ENCODE measurements at places on chromosomes 7 and 10. TPM values are rescaled to one million over a fixed set of nuclear protein-coding genes. Genes with fewer than 3 reads are reported as not detected.

DNA sequence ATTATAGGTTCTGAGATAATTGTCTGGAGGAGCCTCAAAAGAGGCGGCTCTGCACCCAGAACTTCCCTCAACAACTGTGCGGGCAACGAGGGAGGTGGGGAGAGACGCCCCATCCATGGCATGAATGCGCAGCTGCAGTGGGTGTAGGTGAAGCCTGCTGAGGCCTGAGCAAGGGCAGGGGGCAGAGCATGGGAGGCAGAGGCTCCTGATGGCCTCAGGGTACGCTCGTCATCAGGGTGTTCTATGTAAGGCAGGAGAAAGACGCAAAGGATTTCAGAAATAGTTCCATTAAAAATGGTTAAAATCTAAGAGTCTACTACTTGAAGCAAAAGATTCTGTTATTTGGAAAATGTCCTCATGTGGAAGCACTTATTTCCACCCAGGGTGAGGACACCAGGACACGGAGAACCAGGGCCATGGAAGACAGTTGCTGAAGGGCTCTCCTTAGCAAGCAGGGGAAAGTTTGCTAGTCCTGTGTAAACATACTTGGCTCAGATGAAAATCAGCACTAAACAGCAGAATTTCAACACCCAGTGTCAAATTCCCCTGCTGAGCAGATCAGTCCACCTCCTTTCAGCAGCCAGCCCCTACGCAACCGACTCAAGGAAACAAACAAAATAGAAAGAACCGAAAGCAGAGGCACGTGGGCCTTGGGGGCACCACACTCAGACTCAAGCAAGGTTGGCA is 18.9 kb downstream of the INSIG1 start:
- DNase-seq, result no peak
- no peaks in the 10 kb centered on the region for H3K4me1 ChIP-seq
- no peak overlapping the region for H3K27ac ChIP-seq
- H3K27me3 ChIP-seq, result no peaks in the 10 kb centered on the region

DNA sequence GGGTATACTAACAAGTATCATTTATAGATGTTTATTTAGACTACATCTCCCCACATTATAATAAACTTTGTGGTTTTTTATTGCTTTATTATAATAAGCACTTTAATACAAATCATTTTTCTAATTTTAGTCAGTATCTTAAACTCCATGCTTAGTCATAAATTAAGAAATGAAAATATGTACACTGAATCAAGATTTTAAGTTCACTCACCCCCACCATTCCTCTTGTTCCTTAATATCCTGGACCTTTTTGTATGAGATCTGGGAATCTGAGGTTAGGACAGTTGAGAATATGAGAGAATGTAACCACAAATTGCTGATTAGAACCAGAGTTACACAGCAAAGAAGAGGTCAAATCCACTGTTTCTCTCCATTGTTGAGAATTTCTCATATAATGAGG is 93.6 kb upstream of the WNT16 start:
- H3K4me3 ChIP-seq, result no peak overlapping the region
- H3K27me3 ChIP-seq, result no peaks in the 10 kb centered on the region
- H3K36me3 ChIP-seq, result peaks cover 3% of the 10 kb centered on the region
- H3K4me1 ChIP-seq, result no peaks in the 10 kb centered on the region
- DNase-seq, result peak; percentile 12

DNA sequence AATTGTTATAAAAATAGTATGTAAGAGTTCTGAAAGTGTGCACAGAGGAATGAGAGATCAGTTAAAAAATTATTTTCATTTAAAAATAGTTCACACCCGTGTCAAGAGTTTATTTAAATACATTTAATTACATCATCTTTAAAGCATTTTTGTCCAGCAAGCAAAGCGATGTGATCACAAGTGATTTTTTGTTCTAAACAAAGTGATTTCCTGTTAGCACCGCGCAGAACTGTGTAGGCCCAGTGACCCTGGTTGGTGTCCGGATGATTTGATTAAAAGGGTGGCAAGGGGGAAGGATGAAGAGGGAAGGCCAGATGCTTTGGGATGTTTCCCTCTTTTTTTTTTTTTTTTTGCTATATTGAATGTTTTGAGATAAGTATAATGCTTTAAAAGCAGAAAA is 227.8 kb upstream of the PITRM1 start:
- peak; percentile 59 for DNase-seq
- H3K4me1 ChIP-seq, result peaks cover 10% of the 10 kb centered on the region
- H3K27ac ChIP-seq, result no peak overlapping the region
- H3K36me3 ChIP-seq, result no peaks in the 10 kb centered on the region

- H3K36me3 ChIP-seq, result peaks cover 7% of the 10 kb centered on the region
- DNase-seq, result no peak
- H3K4me3 ChIP-seq, result no peak overlapping the region
- no peak overlapping the region for H3K27ac ChIP-seq
- no peaks in the 10 kb centered on the region for H3K27me3 ChIP-seq
These were observed 14.5 kb downstream of the EGFR start for GRCh38 chr7:55033236-55033846.

- H3K27me3 ChIP-seq, result no peaks in the 10 kb centered on the region
- H3K4me3 ChIP-seq, result no peak overlapping the region
- H3K36me3 ChIP-seq, result no peaks in the 10 kb centered on the region
- H3K27ac ChIP-seq, result no peak overlapping the region
- peaks cover 4% of the 10 kb centered on the region for H3K4me1 ChIP-seq
- DNase-seq, result no peak
These were observed 19.0 kb upstream of the SLC16A12 start for GRCh38 chr10:89554433-89554832.

DNA sequence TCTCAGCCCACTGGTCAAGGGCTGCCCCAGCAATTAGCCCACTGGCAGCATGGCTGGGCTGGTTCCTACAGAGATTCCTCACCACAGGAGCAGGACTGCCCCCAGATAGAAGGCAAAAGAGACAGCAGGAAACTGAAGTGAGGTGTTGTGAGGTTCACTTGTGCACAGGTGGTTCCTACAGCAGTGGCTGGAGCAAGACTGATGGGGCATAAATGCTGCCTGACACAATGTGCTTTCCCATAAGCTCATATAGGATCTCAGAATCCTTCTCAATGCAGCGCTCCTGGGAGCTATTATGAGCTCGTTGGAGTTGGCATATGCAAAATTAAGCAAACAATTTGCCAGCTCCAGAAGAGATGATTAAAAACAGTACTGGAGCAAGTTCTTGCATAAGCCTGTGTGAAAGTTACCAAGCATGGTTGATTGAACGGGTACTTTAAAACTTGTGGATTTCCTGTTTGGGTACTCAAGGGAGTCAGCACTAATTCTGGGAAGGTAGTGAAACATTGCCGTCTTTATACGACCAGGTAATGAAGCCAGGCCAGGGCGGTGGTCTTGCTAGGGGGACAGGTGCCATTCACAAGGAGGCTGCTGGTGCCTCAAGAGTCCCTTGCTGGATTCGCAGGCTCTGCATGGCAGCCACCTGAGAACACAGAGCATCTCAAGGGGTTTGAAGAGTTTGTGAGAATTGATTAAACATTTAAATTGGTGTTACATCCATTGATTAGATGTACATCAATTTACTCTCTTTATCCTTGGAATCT is 20.3 kb upstream of the PRKCQ start:
- no peak for DNase-seq
- no peak overlapping the region for H3K4me3 ChIP-seq
- no peaks in the 10 kb centered on the region for H3K27me3 ChIP-seq
- H3K4me1 ChIP-seq, result no peaks in the 10 kb centered on the region
- no peak overlapping the region for H3K27ac ChIP-seq
- no peaks in the 10 kb centered on the region for H3K36me3 ChIP-seq

- DNase-seq, result no peak
- H3K27ac ChIP-seq, result no peak overlapping the region
- peaks cover 4% of the 10 kb centered on the region for H3K4me1 ChIP-seq
- no peaks in the 10 kb centered on the region for H3K27me3 ChIP-seq
- no peak overlapping the region for H3K4me3 ChIP-seq
These were observed 153.4 kb downstream of the BICC1 start for GRCh38 chr10:58666024-58666423.

DNA sequence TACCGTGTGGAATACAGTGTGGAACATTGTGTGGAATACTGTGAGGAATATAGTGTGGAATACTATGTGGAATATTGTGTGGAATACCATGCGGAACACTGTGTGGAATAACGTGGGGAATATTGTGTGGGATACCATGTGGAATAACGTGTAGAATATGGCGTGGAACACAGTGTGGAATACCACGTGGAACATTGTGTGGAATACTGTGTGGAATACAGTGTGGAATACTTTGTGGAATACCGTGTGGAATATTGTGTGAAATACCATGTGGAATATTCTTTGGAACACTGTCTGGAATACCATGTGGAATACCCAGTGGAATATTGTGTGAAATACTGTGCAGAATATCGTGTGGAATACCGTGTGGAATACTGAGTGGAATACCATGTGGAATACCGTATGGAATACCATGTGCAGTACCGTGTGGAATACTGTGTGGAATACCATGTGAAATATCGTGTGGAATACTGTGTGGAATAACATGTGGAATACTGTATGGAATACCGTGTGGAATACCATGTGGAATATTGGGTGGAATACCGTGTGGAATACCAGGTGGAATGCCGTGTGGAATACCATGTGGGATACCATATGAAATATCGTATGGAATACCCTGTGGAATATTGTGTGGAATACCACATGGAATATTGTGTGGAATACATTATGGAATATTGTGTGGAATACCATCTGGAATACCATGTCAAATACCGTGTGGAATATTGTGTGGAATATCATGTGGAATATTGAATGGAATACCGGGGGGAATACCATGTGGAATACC is 133.1 kb upstream of the CHST15 start:
- H3K27me3 ChIP-seq, result no peaks in the 10 kb centered on the region
- H3K4me1 ChIP-seq, result no peaks in the 10 kb centered on the region
- H3K27ac ChIP-seq, result no peak overlapping the region

DNA sequence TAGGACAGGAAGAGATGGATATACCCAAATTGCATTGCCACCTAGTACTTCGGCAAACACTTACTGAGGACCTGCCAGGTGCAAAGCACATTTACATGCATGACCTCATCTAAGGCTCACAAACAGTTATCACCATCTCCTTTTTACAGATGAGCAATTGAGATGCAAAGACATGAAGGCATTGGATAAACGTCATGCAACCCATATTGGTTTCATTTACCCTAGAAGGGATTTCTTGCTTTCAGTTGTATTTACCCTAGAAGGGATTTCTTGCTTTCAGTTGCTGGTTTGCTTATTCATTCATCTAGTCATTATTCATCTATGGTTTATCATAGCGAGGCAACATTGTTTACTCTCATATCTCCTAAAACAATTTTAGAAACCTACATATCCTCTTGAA is 52.2 kb downstream of the STEAP1B start:
- H3K4me1 ChIP-seq, result peaks cover 2% of the 10 kb centered on the region
- no peaks in the 10 kb centered on the region for H3K36me3 ChIP-seq
- no peak overlapping the region for H3K27ac ChIP-seq
- H3K27me3 ChIP-seq, result no peaks in the 10 kb centered on the region

GRCh38 chr10:1814556-1814955 is 77.2 kb upstream of the ADARB2 start:
- DNase-seq, result no peak
- H3K27ac ChIP-seq, result no peak overlapping the region
- no peaks in the 10 kb centered on the region for H3K27me3 ChIP-seq

- no peak for DNase-seq
- H3K27ac ChIP-seq, result no peak overlapping the region
- no peaks in the 10 kb centered on the region for H3K4me1 ChIP-seq
- H3K4me3 ChIP-seq, result no peak overlapping the region
- H3K36me3 ChIP-seq, result peaks cover 17% of the 10 kb centered on the region
- no peaks in the 10 kb centered on the region for H3K27me3 ChIP-seq
These were observed 95.4 kb downstream of the IDE start for GRCh38 chr10:92478536-92478935.

DNA sequence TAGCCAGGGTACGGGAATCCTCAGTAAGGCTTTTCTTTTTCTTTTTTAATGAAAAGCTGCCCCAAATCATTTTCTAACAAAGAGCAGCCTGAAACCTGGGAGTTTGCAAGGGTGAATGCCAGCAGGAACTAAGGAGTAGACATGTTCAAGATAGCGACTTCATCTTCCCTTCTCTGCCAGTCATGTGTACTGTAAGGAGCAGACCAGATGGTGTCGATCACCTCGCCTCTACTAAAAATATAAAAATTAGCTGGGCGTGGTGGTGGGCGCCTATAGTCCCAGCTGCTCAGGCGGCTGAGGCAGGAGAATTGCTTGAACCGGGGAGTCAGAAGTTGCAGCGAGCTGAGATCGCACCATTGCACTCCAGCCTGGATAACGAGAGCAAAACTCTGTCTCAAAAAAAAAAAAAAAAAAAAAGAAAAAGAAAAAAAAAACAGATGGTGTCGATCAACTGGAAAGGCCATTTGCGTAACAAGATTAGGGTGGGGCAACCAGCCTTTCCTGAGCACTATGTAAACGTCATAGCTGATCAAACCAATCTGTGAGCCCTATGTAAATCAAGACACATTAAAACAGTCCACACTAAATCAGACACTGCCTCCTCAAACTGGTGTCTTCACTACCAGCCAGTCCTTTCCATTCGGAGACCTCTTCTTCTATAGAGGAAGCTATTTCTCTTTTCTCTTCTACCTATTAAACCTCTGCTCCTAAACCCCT is 33.8 kb downstream of the NOLC1 start:
- H3K4me3 ChIP-seq, result no peak overlapping the region
- no peak for DNase-seq
- H3K27ac ChIP-seq, result no peak overlapping the region
- no peaks in the 10 kb centered on the region for H3K4me1 ChIP-seq

DNA sequence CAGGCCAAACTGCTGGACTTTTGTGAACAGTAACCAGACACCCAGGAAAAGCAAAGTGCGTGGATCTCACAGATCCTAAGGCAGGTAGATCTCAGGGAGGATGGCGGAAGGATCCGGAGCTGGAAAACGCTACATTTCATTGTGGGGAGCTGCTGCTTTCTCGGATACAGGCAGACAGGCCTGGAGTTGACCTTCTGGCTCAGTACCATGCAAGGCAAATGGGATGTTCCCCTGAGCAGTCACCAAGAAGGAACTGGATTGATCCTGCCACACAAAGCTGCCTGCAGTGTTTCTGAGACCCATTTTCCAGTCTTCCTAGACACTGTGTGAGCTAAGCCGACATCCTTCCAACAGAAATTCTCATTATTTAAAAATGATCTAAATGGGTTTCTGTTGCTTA is 65.5 kb downstream of the ZRANB1 start:
- H3K27me3 ChIP-seq, result no peaks in the 10 kb centered on the region
- H3K36me3 ChIP-seq, result peaks cover 23% of the 10 kb centered on the region
- peaks cover 9% of the 10 kb centered on the region for H3K4me1 ChIP-seq
- H3K4me3 ChIP-seq, result no peak overlapping the region
- H3K27ac ChIP-seq, result no peak overlapping the region

The GPRIN2 gene
- not detected for total RNA-seq

The EPDR1 gene
- not detected for total RNA-seq

The SMKR1 gene
- not detected for total RNA-seq

The PPP1R3C gene
- 61.7 TPM for total RNA-seq

The TUBAL3 gene
- not detected for total RNA-seq

The MDFIC gene
- 29.7 TPM for total RNA-seq
